Uterine smooth muscle cell (primary cell): ENCODE measurements at places on chromosomes 13 and 19. TPM values are rescaled to one million over a fixed set of nuclear protein-coding genes. Genes with fewer than 3 reads are reported as not detected.

Gene OLFM2
- total RNA-seq, result 0.11 and 1.4 TPM in 2 replicates

Gene ERICH6B
- total RNA-seq, result not detected in 2 replicates

Gene SLC7A9
- 0.25 TPM in 1 of 2 replicates, not detected in the other for total RNA-seq

Gene ZNF667
- 1.8 and 5.5 TPM in 2 replicates for total RNA-seq

Gene CYP2A6
- not detected in 2 replicates for total RNA-seq

Gene SERTAD1
- 21.4 and 23.4 TPM in 2 replicates for total RNA-seq

Gene OR7A5
- total RNA-seq, result not detected in 2 replicates

Gene BRSK1
- 7.0 and 9.2 TPM in 2 replicates for total RNA-seq
